Pons (tissue), 1 donor: ENCODE measurements at places on chromosomes 1 and 21.

- peak; percentile 94 for DNase-seq
These were observed 74.6 kb downstream of the USP24 start for GRCh38 chr1:55140546-55140983.

DNA sequence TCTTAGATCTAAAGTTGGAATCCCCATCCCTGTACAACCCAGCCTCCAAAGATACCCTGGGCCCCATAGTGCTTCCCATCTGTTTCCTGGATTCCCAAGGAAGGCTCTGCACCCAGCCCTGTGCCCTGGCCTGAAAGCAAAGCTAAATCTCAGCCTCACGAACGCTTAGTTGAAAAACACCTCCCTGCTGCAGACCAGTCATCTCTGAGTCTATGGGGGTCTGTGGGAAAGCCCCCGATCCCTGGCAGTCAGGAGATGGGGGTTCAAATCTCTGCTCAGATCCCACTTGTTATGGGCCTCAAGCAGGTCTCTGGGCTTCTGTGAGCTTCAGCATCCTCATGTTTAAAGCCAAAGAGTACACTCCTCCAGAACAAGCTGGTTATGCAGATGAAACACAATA, 210.5 kb upstream of the GRIK3 start:
- no peak for DNase-seq

DNA sequence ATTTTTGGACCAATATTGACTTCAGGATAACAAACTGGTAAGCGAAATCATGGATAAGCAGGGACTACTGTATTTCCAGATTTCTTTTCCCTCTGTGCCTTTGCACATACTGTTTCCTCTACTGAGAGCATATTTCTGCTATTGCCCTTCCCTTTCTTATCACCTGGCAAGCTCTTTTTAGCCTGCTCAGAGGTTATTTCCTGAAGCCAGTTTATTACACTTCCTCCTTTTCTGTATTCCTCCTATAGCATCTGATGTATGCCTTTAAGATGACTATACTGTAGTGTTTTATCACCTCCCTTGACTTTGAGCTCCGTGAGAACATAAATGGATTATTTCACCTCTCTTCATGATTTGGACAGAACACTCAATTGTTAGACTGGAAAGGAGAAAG, 49.0 kb downstream of the MAGI3 start:
- DNase-seq: no peak

DNA sequence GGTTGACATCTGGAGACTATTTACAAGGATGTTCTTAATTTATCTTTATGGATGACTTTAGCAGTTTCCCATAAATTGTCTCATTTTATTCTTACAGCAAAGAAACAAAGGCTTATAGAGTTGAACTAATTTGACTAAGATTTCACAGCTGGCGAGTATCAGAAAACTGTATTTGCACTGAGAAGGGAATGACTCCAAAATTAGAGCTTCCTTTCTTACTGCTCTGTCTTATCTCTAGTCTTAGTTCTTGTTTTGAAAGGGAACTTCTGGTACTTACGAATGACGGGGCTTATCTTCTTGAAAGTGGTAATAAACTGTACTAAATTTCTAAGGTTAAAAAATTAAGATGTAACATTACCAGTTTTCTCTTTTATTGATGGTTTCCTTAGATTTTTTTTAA, 13.6 kb downstream of the CNST start:
- no peak for DNase-seq

DNA sequence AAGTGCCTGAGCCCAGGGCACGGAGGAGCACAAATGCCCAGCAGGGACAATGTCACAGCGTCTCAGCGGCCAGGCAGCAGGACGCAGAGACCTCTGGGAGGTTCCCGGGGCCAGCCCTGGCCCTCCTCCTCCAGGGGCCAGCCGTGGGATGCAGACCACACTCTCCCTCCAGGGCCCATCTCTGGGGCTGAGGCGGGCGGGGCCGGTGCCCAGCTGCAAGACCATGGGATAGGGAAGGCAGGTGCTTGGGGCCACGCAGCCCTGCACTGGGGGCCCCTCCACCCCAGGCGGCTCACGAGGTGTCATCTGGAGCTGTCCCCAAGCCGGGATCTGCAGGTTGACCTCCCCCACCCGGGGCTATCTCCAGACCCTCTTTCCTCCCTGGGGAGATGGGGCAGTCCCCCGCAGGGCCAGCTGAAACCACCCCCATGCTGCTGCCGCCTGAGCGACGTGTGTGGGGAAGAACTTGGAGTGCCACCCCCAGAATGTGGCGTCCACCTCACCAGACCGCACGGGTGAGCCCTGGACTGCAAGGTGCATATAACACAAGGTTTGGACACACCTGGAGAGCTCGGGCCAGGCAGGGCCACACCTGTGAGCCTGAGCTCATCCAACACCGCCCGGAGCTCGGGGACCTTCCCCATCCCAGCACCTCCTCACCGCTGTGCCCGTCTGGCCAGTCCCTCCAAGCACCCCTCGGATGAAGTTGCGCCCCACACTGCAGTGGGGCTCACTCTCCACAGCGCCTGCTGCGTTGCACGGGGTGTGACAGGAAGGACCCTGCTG, 4.1 kb upstream of the TTLL10 start:
- DNase-seq: no peak

DNA sequence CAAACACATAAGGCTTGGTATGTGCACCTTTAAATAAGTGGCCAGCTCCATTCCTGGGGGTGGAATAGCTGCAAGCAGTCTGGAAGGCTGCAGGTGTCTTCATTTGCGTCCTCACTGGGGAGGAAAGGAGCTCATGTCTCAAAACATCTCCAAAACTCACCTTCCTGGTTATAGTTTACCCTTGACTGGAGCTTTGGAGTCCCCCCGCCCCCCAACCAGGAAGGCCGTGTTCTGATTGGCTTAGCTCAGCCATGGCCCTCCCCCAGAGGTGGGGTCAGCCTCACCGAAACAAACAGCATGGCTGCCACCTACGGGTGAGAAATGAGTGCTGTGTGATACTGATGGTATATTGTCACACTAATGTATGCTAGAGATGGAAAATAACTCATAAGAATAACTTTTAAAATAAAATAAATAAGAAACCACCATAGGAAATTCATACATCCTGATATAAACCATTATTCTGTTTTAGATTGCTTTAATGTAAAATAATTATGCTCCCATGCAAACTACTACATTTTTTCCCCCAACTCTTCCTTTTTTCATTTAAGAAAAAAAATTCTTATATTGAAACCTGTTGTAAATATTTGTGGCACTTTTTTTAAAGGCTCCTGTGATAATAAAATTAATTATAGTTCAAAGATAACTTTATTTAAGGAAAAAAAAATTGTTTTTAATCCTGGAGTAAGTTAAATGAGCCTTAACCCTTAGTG, 90.8 kb downstream of the ZP4 start:
- peak; percentile 73 for DNase-seq

DNA sequence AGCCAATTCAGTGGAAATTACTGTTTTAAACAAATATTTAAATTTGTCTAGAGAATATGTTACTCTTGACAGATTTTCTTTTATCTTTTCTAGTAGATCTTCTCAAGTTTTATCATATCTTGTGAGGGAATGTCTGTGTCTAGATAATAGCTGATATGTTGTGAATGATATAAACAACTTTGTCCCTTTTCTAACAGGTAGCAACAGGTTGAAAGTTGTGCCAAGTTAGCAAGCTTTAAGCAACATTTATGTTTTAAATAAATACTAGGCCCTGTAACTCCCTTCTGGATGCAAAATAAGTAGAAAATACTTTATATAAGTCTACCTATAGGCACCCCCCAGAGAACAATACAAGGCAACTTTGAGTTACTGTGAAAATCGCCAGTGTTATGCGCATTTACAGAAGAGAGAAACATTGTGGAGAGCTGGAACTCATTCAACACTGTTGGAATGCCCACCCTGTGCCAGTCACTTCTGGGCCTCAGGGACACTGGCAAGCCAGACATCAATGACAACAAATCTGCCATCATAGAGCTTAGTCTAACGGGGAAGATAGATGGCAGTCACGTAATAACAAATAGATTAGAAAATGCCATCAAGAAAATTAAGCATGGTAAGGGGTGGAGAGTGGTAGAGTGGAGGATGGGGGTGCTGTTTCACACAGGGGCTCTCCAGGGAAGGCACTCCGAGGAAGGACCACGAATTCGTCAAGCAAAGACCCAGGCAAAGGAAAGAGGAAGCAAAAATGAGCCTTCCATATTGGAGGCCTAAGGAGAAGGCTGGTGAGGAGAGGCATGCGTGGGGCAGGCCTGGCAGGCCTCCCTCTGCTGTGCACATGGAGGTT, 4.4 kb downstream of the MAP3K21 start:
- DNase-seq: no peak

- no peak for DNase-seq
These were observed 271.7 kb upstream of the SNX7 start for GRCh38 chr1:98389809-98390208.

DNA sequence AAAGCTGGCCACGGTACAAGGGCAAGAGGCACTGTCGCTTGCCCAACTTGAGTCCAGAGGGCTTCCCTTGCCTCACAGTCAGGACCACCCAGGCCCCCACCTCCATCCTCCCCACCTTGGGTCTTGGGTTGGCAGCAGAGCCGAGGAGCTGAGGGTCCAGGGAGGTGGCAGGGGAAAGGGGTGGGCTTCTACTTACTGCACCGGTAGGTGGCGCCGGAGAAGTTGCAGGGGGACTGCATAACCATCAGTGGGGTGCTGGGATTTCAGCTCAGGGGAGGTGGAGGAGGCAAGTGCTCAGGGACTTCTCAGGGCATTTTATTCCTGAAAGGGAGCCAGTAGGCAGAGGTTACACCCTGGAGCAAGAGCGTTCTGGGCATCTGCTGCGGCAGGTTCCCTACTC, 44.0 kb downstream of the TRIM62 start:
- DNase-seq: peak; percentile 42

- DNase-seq: no peak
These were observed 8.9 kb downstream of the ACTL8 start for GRCh38 chr1:17763995-17764394.

- DNase-seq: no peak
These were observed 41.6 kb upstream of the SLC45A1 start for GRCh38 chr1:8276173-8276914.

- DNase-seq: no peak
These were observed 22.9 kb upstream of the ERO1B start for GRCh38 chr1:236304682-236305081.

DNA sequence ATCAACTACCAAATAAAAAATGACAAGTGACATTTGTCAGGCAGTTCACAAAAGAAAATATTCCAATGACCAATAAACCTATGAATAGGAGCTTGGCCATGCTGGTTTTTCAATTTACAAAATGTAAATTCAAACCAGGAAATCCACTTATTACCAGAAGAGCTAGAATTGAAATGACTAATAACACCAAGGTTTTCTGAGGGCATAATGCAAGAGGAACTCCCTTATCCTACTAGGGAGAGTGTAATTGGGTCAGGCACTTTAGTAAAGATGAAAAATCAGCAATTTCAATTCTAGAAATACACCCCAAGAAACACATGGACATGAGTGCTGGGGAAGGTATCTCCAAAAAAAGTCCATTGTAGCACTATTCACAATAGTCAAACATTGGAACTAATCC, 16.7 kb upstream of the TIAM1 start:
- no peak for DNase-seq

- DNase-seq: no peak
These were observed 84.2 kb upstream of the RGS2 start for GRCh38 chr1:192724670-192725069.

DNA sequence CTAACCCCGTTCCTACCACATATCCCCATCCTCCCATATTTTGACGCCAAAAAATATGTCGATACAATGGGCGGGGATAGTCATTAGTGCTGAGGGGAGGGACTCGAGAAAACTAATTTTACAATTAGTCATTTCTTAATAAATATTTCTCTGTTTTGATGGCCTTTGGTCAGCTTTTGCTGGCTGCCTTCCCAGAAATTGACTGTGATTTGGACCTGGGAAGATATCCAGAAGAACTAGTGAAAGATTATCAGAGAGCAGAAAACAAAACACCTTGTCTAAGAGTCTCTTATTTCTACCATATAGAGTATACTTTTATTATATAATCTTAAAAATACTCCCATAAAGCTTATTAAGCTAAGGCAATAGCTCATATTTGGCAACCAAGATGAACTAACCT, 247.6 kb downstream of the MRPL39 start:
- no peak for DNase-seq

GRCh38 chr1:157429601-157430240, 122.6 kb downstream of the FCRL5 start:
- no peak for DNase-seq
